NCI-H2227 treated with DMSO at 0.1 percent for 48 hours (cell line): ENCODE measurements at places on chromosomes 13 and 19.

GRCh38 chr13:38301236-38301635, 48.4 kb upstream of the UFM1 start:
- no peak for DNase-seq

DNA sequence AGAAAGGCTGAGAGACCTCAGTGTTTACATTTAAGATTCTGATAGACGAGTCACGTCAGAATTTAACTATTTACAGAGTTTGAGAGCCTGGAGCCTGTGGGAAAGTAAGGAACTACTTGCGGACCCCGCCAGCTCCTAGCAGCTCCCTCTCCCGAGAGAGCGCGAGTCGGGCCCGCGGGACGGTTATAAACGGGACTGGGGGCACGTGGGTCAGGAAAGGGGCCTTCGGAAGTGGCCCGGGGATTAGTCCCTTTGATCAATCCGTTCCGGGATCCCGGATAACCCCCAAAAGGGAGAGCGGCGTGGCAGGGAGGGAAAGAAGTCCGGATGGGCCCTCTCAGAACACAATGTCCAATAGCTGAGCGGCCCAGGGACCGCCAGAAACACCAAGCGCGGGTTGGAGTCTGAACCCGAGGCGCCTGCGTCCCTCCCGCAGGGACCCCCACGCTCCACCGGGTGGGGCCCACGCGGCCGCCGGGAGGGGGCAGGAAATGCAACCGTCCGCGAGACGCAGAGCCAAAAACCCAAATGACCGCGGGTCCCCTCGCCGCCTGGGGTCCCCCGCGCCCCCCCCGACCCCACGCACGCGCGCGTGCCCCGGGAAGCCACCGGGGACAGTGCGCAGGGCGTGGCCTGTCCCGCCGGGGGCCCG, 3.6 kb downstream of the ZIC5 start:
- DNase-seq: no peak

DNA sequence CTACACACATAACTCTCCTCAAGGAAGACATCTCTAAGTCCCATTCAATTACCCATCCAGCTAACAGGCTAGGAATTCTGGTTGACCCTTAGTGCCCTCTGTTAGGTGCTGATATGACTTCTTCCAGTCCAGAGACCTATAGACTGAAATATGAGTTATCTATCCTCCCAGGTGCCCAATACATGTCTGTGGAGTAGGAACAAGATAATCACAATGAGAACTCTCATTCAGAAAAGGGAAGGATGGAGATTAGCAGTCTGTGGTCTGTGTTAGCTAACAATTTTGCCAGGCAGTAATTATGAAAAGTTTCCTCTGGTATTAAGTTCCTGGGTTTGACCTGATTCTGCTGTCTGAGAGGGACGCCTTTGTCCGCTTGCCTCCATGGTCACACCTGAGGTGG, 44.2 kb upstream of the SLAIN1 start:
- no peak for DNase-seq

- no peak for DNase-seq
Measured at GRCh38 chr19:30288911-30289310, 83.3 kb upstream of the ZNF536 start.

DNA sequence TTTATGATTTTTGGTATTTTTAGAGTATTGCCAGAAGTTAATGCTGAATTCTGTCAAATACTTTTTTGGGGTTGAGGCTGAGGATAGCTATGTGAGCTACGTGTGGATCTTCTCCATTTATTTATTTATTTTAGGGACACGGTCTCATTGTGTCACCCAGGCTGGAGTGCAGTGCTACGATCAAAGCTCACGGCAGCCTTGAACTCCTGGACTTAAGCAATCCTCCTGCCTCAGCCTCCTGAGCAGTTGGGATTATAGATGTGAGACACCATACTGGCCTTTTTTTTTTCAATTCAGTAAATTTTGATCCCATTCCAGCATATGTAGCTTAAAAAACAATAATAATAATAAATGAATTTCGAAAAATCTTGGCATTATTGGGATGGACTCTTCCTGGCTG, 21.1 kb downstream of the ING1 start:
- DNase-seq: no peak

GRCh38 chr13:98293570-98294142, 116.6 kb upstream of the RNF113B start:
- DNase-seq: no peak

DNA sequence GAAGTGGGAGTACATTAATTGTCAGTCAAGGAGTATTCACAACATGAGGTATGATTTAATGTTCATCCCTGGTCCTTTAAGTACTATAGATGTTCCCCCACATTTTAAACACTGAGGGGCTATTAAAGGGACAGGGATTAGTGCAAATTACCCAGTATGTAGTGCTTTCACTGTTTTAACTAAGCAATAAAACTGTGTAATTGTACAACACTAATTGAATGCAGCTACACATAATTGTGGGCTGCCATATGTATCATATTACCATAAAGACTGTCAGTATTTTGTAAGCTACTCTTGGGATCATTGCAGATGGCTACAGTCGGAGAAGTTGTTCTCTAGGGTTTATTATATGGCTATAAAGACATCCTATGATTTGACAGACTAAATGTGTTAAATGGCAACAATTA, 316.6 kb downstream of the DCLK1 start:
- peak; percentile 31 for DNase-seq

- DNase-seq: no peak
Measured at GRCh38 chr13:111202745-111203144, 87.6 kb downstream of the ARHGEF7 start.

DNA sequence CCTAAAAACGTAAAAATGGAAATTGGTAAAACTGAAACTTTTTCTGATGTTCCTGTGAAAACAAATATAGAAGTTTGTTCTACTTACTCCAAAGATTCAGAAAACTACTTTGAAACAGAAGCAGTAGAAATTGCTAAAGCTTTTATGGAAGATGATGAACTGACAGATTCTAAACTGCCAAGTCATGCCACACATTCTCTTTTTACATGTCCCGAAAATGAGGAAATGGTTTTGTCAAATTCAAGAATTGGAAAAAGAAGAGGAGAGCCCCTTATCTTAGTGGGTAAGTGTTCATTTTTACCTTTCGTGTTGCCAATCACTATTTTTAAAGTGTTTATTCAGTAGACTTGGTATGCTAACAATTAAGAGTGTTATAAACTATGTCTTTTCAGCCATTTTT, 25.6 kb downstream of the BRCA2 start:
- no peak for DNase-seq
